Vagina (tissue), 2 donors: ENCODE measurements at places on chromosomes 5 and 9.

- peaks cover 5% of the 10 kb centered on the region for H3K4me1 ChIP-seq
- H3K27me3 ChIP-seq = peaks cover 6% of the 10 kb centered on the region
- no peak for DNase-seq
- H3K36me3 ChIP-seq = no peaks in the 10 kb centered on the region
- no peak overlapping the region for H3K27ac ChIP-seq
These were observed 15.9 kb downstream of the OR2V1 start for GRCh38 chr5:181114844-181115778.

- no peaks in the 10 kb centered on the region for H3K27me3 ChIP-seq
- DNase-seq = peak; percentile 92
- no peak overlapping the region for H3K4me3 ChIP-seq
- H3K36me3 ChIP-seq = no peaks in the 10 kb centered on the region
These were observed 1.3 kb upstream of the RNU6ATAC start for GRCh38 chr9:134165357-134166315.

- no peaks in the 10 kb centered on the region for H3K4me1 ChIP-seq
- H3K4me3 ChIP-seq = no peak overlapping the region
- no peaks in the 10 kb centered on the region for H3K36me3 ChIP-seq
- H3K27ac ChIP-seq = peak overlapping the region; percentile 33
- DNase-seq = no peak
These were observed 18.3 kb upstream of the LPAR1 start for GRCh38 chr9:111056538-111056937.

DNA sequence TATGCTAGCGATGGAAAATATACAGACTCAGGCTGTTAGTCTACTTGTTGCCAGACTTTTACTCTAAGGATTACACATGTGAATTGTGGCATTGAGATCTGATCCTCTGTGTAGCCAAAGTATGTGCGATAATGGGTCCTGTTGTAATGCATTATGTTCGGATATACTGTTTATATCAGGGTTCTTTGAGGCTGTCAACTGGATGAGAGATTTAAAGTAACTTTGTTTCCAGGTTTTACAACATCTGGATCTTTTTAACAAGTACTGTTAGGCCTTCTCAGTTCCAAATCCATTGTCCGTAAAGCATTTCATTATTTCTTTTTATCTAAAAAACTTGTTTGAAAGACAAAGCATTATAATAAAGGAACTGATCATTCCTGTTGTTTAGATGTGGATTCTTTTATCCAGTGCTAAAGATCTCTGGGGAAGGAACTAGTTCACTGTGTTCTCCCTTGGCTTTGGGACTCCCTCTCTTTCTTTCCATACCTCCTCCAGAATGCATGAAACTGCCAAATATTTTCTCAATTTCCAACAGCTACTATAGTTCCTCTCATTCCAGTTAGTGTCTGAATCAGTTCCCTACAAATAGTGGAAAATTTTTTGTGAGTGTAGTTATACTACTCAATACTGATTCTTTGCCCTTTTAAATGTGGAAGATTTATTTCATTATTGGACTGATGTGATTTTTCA lies 68.8 kb downstream of the HACD4 start:
- no peaks in the 10 kb centered on the region for H3K36me3 ChIP-seq
- H3K27ac ChIP-seq = no peak overlapping the region
- H3K27me3 ChIP-seq = no peaks in the 10 kb centered on the region
- no peak overlapping the region for H3K4me3 ChIP-seq

- no peaks in the 10 kb centered on the region for H3K4me1 ChIP-seq
- no peak overlapping the region for H3K4me3 ChIP-seq
- no peak for DNase-seq
- no peaks in the 10 kb centered on the region for H3K36me3 ChIP-seq
- H3K27ac ChIP-seq = no peak overlapping the region
These were observed 10.2 kb downstream of the CMYA5 start for GRCh38 chr5:79699763-79700400.

DNA sequence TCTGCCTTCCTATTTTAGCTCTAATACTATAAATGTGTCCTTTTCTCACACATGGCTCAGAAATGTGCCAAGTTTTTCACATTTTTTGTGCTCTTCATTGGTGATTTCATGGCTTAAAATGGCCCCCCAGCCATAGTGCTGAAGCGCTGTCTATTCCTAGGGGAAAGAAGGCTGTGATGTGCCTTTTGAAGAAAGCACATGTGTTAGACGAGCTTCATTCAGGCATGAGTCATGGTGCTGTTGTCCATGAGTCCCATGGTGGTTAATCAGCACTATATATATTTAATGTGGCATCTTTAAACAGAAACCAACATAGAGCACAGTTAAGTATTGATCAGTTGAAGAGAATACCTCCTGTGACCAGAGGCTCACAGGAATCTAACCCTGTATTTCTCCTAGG lies 55.8 kb downstream of the PDE8B start:
- no peak overlapping the region for H3K4me3 ChIP-seq
- no peaks in the 10 kb centered on the region for H3K27me3 ChIP-seq
- no peak for DNase-seq
- no peaks in the 10 kb centered on the region for H3K36me3 ChIP-seq
- H3K27ac ChIP-seq = no peak overlapping the region
- H3K4me1 ChIP-seq = no peaks in the 10 kb centered on the region

DNA sequence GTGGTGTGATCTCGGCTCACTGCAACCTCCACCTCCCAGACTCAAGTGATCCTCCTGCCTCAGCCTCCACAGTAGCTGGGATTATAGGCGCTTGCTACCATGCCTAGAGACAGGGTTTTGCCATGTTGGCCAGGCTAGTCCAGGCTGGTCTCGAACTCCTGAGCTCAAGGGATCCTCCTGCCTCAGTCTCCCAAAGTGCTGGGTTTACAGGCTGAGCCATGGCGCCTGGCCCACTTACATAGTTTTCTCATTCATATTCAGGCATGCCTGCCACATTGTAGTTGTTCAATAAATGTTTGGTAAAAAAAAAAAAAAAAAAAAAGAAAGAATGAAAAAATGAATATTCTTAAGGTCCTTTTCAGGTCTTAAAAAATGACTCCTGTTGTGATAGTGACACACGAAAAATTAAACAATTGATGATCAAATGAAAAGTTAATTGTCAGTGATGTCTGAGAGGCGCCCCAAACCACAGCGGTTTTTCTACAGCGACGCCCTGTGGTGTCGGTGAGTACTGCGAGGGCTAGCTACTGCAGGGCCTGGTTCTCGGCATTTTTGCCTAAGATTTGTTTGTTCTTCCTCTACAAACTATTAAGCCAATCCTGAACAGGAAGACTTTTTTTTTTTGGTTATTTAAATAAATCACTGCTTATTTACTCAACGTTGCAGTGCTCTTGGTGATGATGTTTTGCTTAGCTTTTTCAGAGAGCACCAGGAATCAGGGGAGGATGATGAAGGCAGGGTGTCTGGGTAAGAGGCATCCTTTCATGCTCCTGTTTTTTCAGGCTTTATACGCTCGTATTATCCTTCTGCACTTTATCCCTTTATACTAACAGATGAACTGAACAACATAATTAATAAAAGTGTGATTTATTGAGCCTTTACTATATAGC lies 67.0 kb upstream of the DPYSL3 start:
- DNase-seq = no peak
- no peak overlapping the region for H3K27ac ChIP-seq
- no peaks in the 10 kb centered on the region for H3K36me3 ChIP-seq
- no peak overlapping the region for H3K4me3 ChIP-seq

DNA sequence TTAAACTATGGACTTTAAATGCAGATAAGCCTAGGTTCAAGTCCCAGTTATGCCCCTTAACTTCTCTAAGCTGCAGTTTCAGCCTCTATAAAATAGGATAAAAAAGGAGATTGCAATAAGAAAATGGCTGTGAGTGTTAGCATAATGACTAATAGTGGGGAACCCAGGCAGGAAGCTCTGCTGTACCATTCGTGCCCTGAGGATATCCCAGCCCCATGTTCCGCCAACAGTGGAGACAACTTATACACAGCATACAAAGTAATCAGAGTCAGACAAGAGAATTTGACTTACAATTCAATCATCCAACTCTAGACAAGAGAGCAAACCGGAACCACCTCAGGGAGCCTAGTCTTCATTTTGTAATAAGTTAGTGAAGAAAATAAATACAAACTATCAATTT lies 141.5 kb upstream of the FSTL4 start:
- no peak for DNase-seq
- H3K36me3 ChIP-seq = no peaks in the 10 kb centered on the region
- no peaks in the 10 kb centered on the region for H3K4me1 ChIP-seq
- H3K27me3 ChIP-seq = no peaks in the 10 kb centered on the region

DNA sequence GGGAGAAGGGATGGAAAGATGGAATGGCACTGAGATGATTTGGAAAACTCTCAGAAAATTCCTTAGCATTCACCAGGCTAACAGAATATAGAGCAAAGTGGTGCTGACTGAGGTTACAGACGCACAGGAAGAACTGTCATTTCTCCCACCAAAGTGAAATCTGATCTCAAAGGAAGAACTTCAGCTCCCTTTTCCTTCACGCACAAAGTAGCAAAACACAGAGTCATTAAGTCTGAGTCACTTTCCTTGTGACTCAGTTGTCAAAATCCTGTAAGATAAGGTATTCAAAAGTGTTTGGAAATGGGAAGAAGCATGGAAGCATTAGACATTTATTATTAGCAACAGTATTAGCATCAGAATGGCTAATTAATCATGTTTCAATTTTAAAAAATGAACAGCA lies 11.7 kb downstream of the MPDZ start:
- no peaks in the 10 kb centered on the region for H3K27me3 ChIP-seq
- no peak for DNase-seq
- H3K4me3 ChIP-seq = no peak overlapping the region
- H3K36me3 ChIP-seq = no peaks in the 10 kb centered on the region

DNA sequence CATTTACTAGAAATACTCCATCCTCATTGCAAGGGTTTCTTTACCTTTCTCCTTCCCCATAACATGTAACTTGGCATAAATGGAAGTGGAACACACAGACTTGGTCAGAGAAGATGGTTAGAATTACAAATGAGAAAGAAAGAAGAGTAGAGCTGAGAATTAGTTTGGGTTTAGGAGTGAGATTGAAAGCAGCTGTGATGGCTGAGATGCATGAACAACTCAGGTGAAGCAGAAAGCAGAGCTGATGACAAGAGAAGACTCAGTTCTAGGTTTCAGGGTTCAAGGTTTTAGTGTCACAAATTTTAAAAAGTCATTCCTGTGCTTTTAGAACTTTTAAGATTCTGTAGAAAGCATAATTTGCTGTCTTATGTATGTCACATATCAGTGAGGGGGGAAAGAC lies 54.0 kb downstream of the TMEM161B start:
- DNase-seq = no peak
- no peak overlapping the region for H3K27ac ChIP-seq
- H3K4me3 ChIP-seq = no peak overlapping the region

DNA sequence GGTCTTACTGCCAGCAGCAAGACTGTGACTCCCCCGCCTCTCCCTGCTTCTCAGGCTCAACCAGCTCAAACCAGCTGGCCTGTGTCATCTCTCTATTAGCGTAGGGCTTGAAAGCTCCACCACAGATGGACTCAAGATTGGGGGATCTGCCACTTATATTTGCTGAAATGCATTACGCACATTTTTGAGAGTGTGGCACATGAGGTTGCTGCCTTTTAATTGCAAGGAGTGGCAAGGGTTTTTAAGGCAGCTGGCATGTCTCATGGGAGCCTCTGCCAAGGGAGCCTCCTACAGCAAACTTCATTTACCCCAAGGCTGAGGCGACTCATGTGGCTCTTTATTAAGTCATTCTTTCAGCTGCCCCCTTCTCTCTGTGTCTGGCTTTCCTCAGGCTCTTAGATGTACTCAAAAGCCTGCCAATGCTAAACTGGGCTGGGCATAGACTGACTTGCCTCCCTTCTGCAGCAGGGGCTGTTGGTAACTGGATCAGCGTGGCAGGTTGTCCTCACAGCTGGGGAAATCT lies 219.3 kb downstream of the SMARCA2 start:
- H3K36me3 ChIP-seq = no peaks in the 10 kb centered on the region
- no peak for DNase-seq
- no peak overlapping the region for H3K4me3 ChIP-seq
- peaks cover 14% of the 10 kb centered on the region for H3K4me1 ChIP-seq

DNA sequence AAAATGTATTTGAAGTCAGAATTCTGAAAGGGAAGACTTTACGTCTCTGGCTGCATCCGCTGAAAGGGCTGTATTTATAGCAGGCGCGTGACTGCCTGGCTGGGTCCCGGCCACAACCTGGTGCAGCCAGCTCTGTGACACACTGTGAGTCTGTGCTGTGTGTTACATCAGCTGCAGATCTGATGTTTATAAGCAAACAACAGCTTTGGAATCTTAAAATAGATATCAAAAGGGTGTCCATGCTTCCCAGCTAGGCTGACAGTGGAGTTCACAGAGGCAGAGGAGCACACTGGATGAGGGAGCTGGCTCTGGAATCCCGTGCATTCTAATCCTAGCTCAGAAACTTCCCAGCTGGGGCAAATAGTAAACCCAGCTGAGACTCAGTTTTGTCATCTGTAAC lies 433.4 kb upstream of the BRINP1 start:
- peaks cover 18% of the 10 kb centered on the region for H3K4me1 ChIP-seq
- no peak overlapping the region for H3K4me3 ChIP-seq
- H3K27ac ChIP-seq = peak overlapping the region; percentile 15
- H3K27me3 ChIP-seq = no peaks in the 10 kb centered on the region
- no peak for DNase-seq
- H3K36me3 ChIP-seq = no peaks in the 10 kb centered on the region

- no peak overlapping the region for H3K27ac ChIP-seq
- H3K36me3 ChIP-seq = no peaks in the 10 kb centered on the region
- no peaks in the 10 kb centered on the region for H3K27me3 ChIP-seq
- H3K4me1 ChIP-seq = no peaks in the 10 kb centered on the region
These were observed 39.3 kb downstream of the NR2F1 start for GRCh38 chr5:93622240-93622885.

GRCh38 chr5:117982691-117983090 lies 1005.7 kb downstream of the DTWD2 start:
- no peak overlapping the region for H3K27ac ChIP-seq
- H3K4me3 ChIP-seq = no peak overlapping the region
- H3K36me3 ChIP-seq = no peaks in the 10 kb centered on the region
- no peak for DNase-seq

DNA sequence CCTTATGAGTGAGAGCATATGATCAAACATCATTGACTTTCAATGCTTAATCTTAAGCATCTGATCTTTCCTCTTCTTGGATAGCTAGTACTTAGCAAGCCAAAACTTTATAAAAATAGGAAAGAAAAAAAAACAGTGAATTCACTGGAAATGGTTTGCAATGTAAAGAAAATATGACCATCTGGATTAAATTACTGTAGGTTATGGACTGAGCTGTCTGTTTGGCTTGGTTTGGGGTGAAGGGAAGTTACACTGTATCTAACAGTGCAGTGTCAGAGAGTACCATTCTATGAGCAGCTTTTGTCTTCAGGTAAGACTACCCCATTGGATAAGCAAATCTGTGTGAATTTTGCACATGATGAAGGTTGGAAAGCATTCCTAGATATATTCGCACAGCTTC lies 151.4 kb downstream of the TLE1 start:
- H3K4me3 ChIP-seq = no peak overlapping the region
- H3K4me1 ChIP-seq = no peaks in the 10 kb centered on the region
- H3K27ac ChIP-seq = no peak overlapping the region
- no peak for DNase-seq
- H3K27me3 ChIP-seq = no peaks in the 10 kb centered on the region

DNA sequence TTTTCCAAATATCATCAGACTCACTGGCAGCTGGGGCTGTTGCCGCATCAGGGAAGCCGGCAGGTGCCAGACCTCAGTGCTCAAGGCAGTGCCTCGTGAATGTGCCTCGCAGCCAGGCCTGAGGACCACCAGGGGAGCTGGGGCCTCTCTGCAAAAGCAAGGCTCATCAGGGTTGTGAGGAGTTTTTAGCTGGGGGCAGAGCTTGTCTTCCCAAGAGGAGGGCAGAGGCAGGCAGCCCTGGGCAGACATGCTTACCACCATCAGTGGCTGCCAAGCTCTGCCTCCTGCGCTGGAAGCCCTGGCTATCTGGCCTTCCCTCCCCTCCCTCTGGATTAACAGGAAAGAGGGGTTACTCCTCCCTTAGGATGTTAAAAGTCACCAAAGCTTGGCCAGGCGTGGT lies 8.8 kb upstream of the TBC1D9B start:
- H3K4me1 ChIP-seq = peaks cover 8% of the 10 kb centered on the region
- H3K27ac ChIP-seq = no peak overlapping the region
- H3K4me3 ChIP-seq = no peak overlapping the region
- DNase-seq = no peak
